Natural killer cell treated with Interleukin-12 subunit alpha and Interleukin-12 subunit beta and Interleukin-15 and Interleukin-18, amount 100 ng/mL, for 72 hours (primary cell): ENCODE measurements at places on chromosomes 12 and 14. TPM values are rescaled to one million over a fixed set of nuclear protein-coding genes. Genes with fewer than 3 reads are reported as not detected.

Gene DAO
- not detected for total RNA-seq

Gene RPGRIP1
- total RNA-seq, result not detected

Gene GZMB
- 1,173 TPM for total RNA-seq

Gene ASB2
- 55.1 TPM for total RNA-seq

Gene PLEK2
- not detected for total RNA-seq

Gene CLEC4D
- not detected for total RNA-seq

Gene TWF1
- total RNA-seq, result 33.0 TPM

Gene KCNC2
- total RNA-seq, result not detected

DNA sequence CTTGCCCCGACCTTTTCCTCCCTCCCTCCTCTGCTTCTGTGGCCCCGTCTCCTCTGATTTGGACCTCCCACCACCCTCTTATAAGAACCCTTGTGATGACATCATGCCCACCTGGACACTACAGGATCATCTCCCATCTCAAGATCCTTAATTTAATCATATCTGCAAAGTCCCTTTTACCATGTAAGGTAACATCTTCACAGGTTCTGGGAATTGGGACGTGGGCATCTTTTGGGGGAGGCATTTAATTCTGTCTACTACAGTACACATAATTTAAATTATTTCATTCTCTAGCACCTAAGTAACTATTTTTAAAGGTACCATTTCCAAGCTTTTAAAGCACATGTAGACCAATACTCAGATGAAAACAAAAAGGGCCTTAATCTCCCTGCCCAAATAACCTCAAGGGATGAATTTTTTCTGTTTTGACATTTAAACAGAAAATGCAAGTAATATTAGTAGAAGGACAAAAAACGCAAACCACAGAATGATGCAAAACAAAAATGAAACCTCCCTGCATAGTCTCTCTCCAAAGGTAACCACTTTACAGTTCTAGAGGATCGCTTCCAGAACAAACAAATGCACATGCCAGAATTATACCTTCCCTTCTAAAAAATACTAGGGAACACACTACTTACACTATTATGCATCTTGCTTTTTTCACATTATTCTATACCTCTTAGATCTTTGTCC, 222.1 kb downstream of the AACS start:
- DNase-seq, result no peak

GRCh38 chr12:67002720-67003119, 266.4 kb upstream of the CAND1 start:
- no peak for DNase-seq

DNA sequence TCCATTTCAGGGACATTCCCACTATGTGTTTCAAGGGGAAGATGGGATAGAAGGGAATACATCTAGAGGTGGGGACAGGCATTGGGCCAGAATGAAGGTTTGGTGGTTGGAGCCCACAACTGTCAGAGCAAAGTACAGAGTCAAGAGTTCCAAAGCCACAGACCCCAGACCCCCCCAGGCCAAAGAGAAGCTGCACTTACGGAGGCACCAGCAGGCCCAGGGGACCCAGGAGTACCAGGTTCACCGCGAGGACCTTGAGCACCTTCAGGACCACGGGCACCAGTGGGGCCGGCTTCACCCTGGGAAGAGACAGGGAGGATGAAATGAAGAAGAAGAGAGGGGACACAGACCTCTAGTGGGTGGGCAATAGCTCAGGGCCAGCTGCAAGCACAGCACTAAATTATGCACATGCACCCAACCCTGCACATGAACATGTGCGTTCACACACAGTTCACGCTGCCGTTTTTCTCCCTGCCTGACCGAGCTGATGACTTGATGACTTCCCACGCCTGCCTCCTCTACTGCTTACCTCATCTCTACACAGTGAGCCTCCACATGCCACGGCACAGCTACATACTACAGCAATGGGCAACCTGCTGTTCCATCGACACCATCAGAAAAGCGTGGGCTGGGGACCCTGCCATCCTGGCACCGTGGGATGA, 16.7 kb downstream of the COL2A1 start:
- no peak for DNase-seq

DNA sequence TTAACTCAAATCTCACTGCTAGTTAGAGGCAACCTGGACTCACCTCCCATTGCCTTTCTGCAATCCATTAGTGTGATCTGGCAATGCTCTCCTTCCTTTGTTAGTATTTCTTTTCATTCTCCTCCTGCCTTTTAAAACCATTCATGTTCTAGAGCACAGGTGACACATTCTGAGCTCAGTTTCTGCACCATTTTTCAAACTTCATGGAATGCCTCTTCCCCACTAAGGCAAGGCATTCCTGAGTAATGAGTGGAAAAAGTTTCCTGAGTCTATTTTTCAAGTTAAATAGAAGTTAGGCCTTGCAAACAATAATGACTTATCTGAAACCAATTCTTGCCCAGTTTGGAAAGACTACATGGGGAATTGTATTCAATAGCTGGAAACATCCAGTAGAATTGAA, 1001.8 kb downstream of the BCL11B start:
- DNase-seq, result no peak

DNA sequence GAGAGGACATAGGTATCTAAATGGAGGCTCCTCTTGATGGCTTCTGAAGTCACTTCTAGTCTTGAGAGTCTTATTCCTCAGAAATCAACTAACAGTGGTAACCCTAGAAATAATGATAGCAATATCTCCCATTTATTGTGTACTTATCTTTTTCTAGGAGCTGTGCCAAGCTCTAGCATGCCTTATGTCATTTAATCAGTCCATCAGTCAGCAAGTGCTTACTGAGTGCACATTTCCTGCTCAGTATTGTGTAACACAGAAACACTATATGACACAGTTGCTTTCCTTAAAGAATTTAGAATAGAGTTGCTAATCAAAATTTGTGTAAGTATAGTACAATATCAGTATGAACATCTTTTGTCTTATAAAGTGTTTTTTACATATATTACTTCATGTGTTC, 36.6 kb downstream of the KRT76 start:
- DNase-seq, result no peak

DNA sequence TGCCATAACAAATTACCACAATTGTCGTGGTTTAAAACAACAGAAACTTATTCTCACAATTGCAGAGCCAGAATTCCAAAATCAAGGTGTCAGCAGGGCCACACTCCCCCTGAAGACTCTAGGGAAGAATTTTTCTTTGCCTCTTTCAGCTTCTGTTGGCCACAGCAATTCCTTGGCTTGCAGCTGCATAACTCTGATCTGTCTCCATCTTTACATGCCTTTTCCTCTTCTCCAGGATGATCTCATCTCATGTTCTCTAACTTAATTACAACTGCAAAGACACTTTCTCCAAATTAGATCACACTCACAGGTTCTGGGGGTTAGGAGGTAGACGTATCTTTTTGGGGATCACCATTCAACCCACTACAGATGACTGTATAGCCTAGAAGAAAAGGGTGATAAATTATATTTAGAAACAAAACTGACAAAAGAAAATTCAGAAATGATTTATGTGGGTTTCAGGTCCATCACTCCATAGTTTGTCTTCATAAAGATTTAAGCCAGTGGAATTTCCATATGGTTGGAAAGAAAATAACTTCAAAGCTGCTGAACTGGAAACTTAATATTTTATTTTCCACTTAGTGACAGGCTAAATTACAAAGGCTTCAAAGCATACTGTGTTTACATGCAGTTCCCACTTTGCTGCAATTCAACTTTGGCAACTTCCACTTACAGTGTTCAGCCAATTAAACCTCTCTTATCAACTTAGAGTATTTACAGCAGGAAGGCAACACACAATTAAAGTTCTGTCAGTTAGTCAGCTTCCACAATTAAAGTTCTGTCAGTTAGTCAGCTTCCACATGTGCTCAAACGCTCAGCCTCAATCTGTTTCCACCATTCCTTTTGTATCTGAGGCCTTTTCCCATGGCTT, 213.3 kb downstream of the EPS8 start:
- no peak for DNase-seq

DNA sequence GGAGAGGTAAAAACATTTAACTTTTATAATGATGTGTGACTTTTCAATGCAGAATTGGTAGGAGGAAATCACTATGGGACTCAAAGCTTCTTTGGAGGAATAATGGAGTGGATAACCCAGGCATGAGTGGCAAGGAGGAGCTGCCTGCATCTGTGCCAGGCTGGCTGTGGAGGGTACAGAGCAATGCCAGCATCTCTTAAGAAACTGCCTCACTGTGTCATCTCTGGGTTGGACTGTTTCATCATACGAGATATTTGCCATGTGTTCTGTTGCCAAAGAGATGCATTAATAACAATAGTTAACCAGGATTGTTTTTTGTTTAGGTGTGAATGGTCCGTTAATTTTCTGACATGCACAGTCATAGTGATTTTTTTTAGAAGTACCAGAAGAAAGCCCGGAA, 183.7 kb upstream of the NTF3 start:
- DNase-seq, result no peak

- DNase-seq, result no peak
These were observed 296.8 kb downstream of the SYT1 start for GRCh38 chr12:79161249-79161934.

DNA sequence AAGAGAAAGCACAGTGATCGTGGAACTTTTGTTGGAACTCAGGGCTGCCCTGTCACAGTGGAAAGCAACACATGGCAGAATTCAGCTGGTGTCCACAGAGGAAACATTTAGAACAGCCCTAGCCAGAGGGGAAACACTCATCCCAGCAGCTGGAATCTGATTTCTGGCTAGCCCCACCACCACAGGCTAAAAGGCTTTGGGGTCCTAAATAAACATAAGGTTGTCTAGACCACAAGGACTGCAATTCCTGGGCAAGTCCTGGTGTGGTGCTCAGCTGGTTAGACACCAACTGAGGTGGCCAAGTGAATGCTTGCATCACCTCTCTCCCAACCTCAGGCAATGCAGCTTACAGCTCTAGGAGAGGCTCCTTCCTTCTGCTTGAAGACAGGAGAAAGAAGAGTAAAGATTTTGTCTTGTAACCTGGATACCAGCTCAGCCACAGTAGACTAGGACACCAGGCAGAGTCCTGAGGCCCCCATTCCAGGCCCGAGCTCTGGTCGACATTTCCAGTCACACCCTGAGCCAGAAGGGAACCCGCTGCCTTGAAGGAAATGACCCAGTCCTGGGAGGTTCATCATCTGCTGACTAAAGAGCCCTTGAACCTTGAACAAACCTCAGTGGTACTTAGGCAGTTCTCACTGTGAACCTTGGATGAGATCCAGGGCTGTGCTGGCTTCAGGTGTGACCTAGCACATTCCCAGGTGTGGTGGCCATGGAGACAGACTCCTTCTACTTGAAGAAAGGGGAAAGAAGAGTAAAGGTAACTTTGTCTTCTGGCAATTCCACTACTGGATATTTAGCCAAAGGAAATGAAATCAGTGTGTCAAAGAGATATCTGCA, 85.4 kb upstream of the PLXNC1 start:
- DNase-seq, result no peak
